ENCODE measurements at places on chromosomes 5 and 9.

DNA sequence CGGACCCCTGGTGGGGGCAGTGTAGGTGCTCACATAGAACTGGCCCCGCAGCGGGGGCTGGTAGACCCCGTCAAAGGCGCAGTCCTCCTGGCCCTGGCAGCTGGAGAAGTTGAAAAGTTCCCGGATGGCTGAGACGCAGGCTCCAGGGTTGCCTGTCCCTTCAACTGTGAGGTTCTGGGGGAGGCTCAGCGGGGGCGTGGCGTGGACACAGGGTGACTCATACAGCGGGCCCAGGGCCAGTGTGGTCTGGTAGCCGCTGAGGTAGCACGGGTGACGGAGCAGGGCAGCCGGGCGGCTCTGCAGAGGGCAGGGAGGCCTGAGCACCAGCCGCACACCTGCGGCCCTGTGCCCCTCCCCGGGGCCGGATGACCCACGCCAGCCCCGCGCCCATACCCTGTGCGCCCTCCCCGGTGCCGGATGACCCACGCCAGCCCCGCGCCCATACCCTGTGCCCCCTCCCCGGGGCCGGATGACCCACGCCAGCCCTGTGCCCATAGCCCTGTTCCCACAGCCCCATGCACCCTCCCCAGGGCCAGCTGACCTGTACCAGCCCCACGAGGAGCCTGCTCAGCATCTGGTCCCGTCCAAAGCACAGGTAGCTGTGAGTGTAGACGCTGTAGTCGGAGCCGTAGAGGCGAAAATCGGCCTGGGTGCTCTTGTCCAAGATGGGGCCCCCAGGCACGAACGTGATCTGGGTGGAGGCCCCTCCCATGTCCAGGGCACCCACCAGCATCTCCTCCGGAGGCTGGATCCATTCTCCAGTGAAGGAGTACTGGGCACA is 5.0 kb downstream of the ENTPD8 start:
- H3K27ac ChIP-seq: no peak overlapping the region
- no peaks in the 10 kb centered on the region for H3K27me3 ChIP-seq
- no peak overlapping the region for H3K4me3 ChIP-seq

GRCh38 chr5:52804387-52804791 is 16.7 kb downstream of the ITGA1 start:
- no peak overlapping the region for H3K27ac ChIP-seq
- no peaks in the 10 kb centered on the region for H3K27me3 ChIP-seq
- H3K4me1 ChIP-seq: peaks cover 92% of the 10 kb centered on the region
- H3K4me3 ChIP-seq: no peak overlapping the region
- no peak for DNase-seq

GRCh38 chr9:137665697-137666512 is 47.1 kb downstream of the EHMT1 start:
- H3K27ac ChIP-seq: no peak overlapping the region
- DNase-seq: no peak
- H3K4me3 ChIP-seq: no peak overlapping the region
- H3K36me3 ChIP-seq: peaks cover 19% of the 10 kb centered on the region
- H3K4me1 ChIP-seq: peaks cover 12% of the 10 kb centered on the region

DNA sequence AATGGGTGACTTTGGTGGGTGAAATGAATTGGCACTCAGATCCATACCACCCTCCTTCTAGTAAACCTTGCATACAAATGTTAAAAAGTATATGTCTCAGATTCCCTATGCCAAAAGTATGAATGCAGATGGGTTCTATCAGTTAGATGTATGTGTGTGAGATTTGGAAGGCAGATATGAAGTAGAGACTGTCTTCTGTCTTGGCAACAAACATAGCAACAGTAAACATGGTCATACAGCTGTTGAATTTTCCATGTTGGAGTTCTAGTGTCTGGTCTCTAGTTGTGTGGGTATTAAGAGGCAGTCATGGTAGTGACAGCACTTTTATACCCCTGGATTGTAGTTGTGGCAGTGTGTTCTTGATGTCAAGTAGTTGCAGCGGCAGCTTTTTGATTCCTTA is 125.6 kb upstream of the PITX1 start:
- no peaks in the 10 kb centered on the region for H3K27me3 ChIP-seq
- no peak overlapping the region for H3K27ac ChIP-seq
- H3K4me3 ChIP-seq: no peak overlapping the region
- no peaks in the 10 kb centered on the region for H3K36me3 ChIP-seq
- DNase-seq: no peak
- H3K4me1 ChIP-seq: peaks cover 16% of the 10 kb centered on the region

GRCh38 chr9:116327701-116328405 is 174.3 kb downstream of the PAPPA start:
- no peak overlapping the region for H3K4me3 ChIP-seq
- no peaks in the 10 kb centered on the region for H3K27me3 ChIP-seq
- no peak for DNase-seq
- no peaks in the 10 kb centered on the region for H3K4me1 ChIP-seq

- no peak overlapping the region for H3K27ac ChIP-seq
- H3K36me3 ChIP-seq: no peaks in the 10 kb centered on the region
- H3K4me3 ChIP-seq: no peak overlapping the region
- no peak for DNase-seq
These were observed 70.2 kb upstream of the TUT7 start for GRCh38 chr9:86424251-86424891.

- H3K27me3 ChIP-seq: no peaks in the 10 kb centered on the region
- no peak for DNase-seq
- no peaks in the 10 kb centered on the region for H3K4me1 ChIP-seq
- H3K36me3 ChIP-seq: no peaks in the 10 kb centered on the region
- H3K4me3 ChIP-seq: no peak overlapping the region
These were observed 15.6 kb upstream of the CLK4 start for GRCh38 chr5:178642351-178642909.

GRCh38 chr9:87147839-87148238 is 200.5 kb upstream of the GAS1 start:
- H3K27ac ChIP-seq: peak overlapping the region; percentile 81
- H3K36me3 ChIP-seq: no peaks in the 10 kb centered on the region
- H3K4me1 ChIP-seq: peaks cover 6% of the 10 kb centered on the region
- no peaks in the 10 kb centered on the region for H3K27me3 ChIP-seq
- DNase-seq: no peak

DNA sequence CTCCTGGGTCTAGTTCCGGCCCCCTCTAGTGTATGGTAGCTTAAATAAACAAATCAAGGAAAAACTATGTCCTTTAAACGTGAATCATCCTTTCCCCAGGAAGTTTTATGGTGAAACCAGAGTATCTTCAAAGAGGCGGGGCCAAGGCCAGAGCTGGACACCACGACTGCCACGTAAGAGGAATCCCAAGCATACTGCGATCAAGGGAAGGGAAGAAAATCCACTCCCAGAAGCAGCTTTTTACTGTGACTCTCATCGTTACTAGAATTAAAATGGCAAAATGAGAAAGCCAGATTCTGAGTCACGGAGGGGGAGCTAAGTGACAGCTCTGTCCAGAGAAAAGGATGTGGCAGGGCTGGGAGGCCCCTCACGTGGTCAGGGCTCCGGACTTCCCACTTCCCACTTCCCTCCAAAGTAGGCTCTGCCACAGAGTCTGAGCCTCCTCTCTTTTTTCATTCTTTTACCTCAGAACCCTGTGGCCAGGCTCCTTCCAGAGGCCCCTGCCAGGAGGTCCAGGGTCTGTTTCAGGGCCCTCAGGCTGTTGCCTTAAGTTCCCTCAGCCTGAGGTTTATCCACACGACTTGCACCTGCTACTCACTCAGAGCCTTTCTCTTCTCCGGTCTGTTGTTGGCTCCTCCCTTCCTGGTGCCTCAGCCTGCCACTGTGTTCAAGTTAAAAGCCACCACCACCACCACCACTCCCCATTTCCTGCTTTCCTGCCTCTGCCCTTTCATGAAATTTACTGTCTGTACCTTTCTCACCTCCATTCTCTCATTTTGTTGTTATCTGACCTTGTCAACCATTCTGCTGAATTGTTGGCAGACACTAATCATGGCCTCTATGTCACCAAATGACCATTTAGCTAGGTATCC is 1.4 kb upstream of the GLRX start:
- no peaks in the 10 kb centered on the region for H3K27me3 ChIP-seq
- peak overlapping the region; percentile 54 for H3K4me3 ChIP-seq
- no peak for DNase-seq

GRCh38 chr5:30121043-30121442 is 1072.4 kb upstream of the CDH6 start:
- no peak for DNase-seq
- no peaks in the 10 kb centered on the region for H3K4me1 ChIP-seq
- H3K27ac ChIP-seq: no peak overlapping the region
- no peaks in the 10 kb centered on the region for H3K27me3 ChIP-seq
